ENCODE measurements at places on chromosomes 12 and 14.

DNA sequence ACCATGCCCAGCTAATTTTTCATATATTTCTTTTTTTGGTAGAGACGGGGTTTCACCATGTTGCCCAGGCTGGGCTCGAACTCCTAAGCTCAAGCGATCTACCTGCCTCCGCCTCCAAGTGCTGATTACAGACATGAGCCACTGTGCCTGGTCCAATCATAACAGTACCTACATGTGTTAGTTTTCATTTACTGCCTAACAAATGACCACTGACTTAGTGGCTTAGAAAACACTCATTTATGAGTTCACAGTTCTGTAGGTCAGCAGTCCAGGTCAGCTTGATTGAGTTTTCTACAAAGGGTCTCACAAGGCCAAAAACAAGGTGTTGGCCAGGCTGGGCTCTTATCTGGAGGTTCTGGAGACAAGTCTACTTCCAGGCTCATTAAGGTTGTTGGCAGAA lies 60.6 kb downstream of the RNFT2 start:
- no peak for DNase-seq

DNA sequence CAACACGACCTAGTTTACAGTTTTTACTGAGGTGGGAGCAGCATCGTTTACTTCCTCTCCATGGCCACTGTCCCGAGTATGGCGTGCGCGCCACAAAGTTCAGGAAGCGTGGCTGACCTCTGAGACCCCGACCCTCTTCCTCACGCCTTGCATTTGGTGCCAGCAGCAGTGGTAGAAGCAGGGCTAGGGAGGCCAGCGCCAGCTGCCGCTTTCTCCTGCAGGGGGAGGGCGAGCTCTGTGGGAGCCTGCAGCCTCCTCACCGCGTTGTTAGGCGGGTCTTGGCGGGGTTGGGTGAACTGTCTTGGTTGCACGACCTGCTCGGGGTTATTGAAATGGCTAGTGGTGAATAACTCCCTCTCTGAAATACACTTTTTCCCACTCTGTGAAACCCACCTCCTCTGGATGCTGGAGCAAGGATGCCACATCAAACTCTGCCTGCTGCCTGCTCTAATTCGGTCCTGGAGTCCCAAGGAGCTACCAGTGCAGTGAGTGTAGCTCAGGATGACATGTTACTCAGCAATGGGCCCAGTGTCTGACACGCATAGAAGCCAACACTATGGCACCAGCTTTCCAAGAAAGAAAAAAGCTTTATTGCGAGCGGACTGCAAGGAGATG lies 22.3 kb upstream of the TDRD9 start:
- DNase-seq: peak; percentile 44

GRCh38 chr12:2294651-2295475 lies 242.1 kb downstream of the CACNA1C start:
- no peak for DNase-seq

DNA sequence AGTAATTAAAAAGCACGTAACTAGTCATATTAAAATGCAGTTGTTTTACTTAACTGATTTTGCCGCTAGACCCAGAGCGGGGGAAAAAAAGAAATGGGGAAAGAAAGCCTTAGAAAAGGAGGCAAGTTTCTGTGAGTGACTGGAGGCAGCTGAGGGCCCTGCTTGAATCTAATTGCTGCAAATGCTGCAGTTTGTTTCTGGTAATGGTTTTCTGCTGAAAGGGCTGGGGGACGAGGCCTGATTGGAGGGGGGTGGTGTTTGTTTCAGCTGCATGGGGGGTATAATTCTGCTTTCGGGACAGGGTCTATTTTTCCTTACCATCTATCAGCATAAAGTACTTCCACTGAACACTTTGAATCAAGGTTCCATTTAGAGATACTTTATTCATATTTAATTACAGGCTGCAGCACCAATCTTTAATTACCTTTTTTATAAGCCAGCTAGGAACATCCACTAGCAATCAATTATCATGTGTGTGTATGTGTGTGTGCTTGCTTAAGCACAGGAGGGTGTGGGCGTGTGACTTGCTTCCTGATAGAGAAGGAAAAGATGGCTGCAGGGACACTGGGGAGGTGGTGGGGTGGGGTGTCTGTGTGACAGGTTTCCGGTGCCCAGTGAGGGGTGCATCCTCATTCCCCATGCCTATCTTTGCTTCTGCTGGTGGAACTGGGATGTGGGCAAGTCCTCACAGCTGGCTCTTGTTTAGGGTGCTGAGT lies 83.4 kb downstream of the ADCK1 start:
- no peak for DNase-seq

DNA sequence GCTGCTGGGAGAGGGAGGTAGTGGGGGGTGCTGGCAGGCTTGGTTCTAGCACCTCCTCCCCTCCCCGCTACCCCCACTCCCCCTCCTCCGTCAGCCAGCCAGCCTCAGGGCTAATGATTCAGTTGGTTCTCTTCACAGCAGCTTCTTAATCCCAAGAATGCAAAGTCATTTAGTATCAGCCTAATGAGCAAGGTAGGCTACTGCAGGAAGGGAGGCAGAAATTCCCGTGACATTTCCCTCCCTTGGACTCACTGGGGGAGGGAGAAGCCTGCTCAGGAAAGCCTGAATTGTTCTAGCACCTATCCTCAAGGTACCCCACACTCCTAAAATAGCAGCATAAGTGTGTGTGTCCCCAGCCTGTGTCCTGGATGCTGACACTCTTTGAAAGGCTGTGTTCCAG lies 29.8 kb downstream of the ITPK1 start:
- DNase-seq: no peak

- DNase-seq: no peak
Measured at GRCh38 chr12:106769078-106769477, 5.4 kb upstream of the RIC8B start.

GRCh38 chr14:62062645-62063044 lies 300.4 kb downstream of the SNAPC1 start:
- no peak for DNase-seq

GRCh38 chr12:14417715-14418114 lies 52.2 kb downstream of the ATF7IP start:
- no peak for DNase-seq

DNA sequence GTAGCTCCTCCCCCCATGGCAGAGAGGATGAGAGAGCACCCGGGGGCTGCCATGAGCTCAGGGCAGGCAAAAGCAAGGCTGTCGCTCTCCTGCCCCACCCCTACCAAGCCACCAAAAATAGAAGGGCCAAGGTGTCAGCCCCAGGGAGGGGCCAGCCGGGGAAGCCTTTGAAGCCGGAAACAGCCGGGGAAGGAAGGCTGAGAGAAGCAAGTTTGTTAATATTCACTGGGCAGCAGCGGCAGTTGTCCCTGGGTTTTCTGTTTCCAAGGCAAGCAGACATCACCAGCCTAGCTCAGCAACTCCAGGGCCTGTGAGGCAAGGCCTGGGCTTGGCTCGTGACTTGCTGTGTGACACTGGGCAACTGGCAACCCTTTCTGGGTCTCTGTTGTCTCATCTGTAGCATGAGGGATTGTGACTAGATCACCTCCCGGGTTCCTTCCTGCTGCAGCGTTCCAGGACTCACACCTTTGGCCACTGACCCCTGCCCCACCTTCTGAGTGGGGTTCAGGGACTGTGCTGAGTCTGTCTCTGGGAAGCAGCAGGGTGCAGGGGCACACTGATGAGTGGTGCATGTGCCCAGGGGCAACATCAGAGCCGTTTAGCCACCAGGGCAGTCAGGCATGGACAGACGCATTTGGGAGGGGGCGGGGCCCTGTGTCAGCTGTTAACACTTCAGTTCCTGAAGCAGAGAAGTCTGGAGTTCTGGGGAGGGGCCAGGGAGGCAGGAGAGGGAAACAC lies 24.3 kb downstream of the SYNDIG1L start:
- DNase-seq: peak; percentile 87

- DNase-seq: no peak
Measured at GRCh38 chr12:47967461-47968321, 4.3 kb downstream of the TMEM106C start.

- DNase-seq: no peak
Measured at GRCh38 chr14:89041257-89041582, 216.8 kb downstream of the TTC8 start.

GRCh38 chr12:127401005-127401404 lies 866.0 kb upstream of the TMEM132C start:
- no peak for DNase-seq

DNA sequence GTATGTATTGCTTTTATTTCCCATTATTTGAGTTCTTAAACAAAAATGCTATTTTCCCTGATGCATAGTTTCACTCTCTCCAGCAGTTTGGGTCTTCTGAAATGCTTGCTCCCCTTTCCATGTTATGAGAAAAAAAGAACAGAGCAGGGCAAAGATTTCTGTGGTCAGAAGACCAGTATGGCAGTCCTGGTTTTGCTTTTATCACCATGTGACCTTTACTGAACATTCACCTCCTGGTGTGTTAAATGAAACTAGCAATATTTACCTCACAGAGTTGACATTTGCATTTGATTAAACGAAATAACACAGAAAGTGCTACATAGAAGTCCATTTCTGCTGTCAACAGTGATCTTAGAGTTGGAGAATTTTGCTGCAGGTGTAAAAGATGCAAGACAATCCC lies 141.0 kb upstream of the G2E3 start:
- DNase-seq: no peak

DNA sequence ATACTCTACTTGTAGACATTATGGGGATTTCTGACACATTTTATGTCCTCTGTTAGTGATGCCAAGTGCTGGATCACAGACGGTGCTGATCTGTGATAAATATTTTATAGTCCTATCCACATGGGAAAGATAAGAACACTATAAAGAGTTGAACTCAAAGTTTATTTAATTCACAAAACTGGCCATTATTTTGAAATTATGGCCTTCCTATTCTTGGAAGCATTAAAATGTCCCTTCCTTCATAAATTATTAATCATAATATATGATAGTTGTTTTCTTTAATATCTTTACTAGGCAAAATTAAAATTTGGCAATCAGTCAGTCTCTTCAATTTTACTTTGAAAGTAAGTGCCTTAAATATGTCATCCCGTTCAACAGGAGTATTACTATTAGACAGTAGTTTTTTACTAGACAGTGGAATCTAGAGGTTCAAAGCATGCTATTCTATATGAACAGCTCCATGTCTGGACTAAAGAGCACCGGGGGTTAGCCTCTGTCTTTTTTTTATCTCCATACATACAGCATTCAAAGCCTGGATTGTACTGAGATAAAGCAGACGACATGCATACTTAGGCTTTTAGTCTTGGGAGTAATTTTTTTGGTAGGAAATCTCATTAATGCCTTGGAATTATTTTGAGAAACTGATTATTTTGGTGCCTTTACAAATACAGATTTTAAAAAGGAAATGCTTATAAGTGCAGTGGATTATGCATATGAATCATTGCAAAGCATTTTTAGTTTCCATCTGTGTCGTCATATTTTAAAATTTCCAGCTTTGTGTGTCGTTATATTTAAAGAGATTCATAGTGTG lies 306.1 kb upstream of the RGS6 start:
- no peak for DNase-seq

GRCh38 chr12:89709995-89710872 lies 1.6 kb upstream of the ATP2B1 start:
- DNase-seq: no peak

- no peak for DNase-seq
Measured at GRCh38 chr14:24147761-24148428, 597 bp downstream of the RNF31 start.

DNA sequence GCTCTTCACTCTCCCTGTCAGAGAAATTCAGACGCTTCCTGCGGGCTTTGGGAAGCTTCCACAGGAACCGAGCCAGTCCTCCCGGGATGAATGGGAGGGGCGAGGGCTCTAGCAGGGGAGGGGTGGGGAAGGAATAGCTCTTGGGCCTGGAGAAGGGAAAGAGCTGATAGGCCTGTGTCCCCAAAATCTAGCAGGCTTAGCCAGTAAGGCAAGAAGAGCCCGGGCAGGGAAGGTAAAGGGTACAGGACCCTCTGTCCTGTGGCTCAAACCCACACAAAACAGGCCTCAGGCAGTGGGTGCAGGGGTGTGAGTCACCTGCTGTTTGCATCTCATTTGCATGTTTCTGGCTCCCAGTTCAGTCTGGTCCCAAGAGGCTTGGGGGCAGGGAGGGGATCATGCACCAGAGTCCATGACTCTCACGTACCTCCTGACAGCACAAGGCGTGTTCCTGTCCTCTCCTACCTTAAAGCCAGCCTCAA lies 8.7 kb upstream of the SMUG1 start:
- DNase-seq: no peak

DNA sequence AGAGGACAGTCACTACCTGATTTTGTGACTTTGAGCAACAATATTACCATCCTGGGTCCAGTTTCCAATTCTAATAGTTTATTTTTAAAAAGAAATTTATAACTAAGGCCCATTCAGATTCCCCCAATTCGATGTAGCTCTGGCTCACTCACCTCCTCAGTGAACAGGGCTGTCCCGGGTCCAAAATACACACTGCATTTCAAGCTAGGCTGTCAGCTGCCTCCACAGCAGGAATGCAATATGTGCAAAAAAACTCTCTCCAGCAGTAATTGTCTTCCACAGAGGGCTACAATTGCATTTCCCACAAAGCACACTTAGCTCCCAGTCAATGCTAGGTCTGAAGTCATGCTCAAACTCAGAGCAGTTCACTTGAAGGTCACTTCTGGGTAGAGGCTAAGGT lies 39.3 kb upstream of the ZNF641 start:
- DNase-seq: no peak

- DNase-seq: no peak
Measured at GRCh38 chr14:95480887-95481226, 35.6 kb downstream of the SYNE3 start.

- DNase-seq: peak; percentile 63
Measured at GRCh38 chr14:34785223-34786006, 71.0 kb upstream of the CFL2 start.

Data from GM13976 (cell line).